ENCODE measurements at places on chromosomes 11 and 22. TPM values are rescaled to one million over a fixed set of nuclear protein-coding genes. Genes with fewer than 3 reads are reported as not detected.

GRCh38 chr11:78828676-78829075 is 254.0 kb upstream of the NARS2 start:
- H3K27ac ChIP-seq, result no peak overlapping the region
- no peak for DNase-seq
- H3K27me3 ChIP-seq, result no peaks in the 10 kb centered on the region
- no peaks in the 10 kb centered on the region for H3K36me3 ChIP-seq
- H3K4me3 ChIP-seq, result no peak overlapping the region

- H3K36me3 ChIP-seq, result no peaks in the 10 kb centered on the region
- H3K27me3 ChIP-seq, result no peaks in the 10 kb centered on the region
These were observed 22.9 kb downstream of the POLD3 start for GRCh38 chr11:74615311-74615710.

- no peaks in the 10 kb centered on the region for H3K4me1 ChIP-seq
- no peaks in the 10 kb centered on the region for H3K27me3 ChIP-seq
- DNase-seq, result no peak
- no peaks in the 10 kb centered on the region for H3K36me3 ChIP-seq
These were observed 95.0 kb downstream of the AASDHPPT start for GRCh38 chr11:106172386-106172991.

GRCh38 chr11:91804042-91804441 is 420.6 kb upstream of the FAT3 start:
- H3K36me3 ChIP-seq, result no peaks in the 10 kb centered on the region
- H3K27ac ChIP-seq, result no peak overlapping the region
- H3K27me3 ChIP-seq, result no peaks in the 10 kb centered on the region
- no peak overlapping the region for H3K4me3 ChIP-seq

The DDI1 gene
- not detected for total RNA-seq

The ZBTB16 gene
- total RNA-seq, result 197 TPM

The ACRV1 gene
- not detected for total RNA-seq

DNA sequence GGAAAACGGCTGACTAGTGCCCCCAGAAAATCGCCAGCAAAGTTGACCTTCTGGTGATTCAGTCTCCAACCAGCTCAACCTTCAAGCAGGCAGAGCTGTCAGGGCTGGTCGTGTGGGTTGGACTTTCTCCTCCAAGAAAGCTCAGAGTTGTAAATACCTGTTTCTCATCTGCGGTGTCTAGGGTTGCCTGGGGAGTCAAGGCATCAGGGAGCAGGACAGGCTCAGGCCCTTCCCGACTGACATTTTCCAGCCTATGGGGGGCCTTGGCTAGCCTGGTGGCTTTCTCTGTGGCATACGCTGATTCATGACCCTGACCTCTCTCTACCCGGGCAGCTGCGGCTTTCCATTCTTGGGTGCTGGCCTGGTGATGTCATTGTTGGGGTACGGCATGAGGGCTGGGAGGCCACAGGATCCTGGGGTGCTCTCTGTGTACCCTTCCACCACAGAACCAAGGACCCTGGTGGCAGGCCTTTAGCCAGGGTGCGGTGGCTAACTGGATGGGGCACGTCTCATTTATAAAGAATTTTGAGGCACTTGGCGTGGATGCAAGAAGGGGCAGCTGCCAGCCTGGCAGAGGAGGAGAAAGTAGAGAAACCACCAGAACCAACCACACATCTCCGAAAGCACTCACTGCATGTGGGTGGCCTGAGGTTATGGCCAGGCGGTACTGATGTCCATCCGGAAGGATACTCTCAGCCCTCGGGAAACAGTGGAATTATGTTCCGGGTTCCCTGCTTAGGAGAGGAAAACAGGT is 64.9 kb downstream of the BCR start:
- H3K27me3 ChIP-seq, result no peaks in the 10 kb centered on the region
- no peak overlapping the region for H3K4me3 ChIP-seq
- no peaks in the 10 kb centered on the region for H3K36me3 ChIP-seq
- DNase-seq, result no peak

The CARD18 gene
- total RNA-seq, result not detected

DNA sequence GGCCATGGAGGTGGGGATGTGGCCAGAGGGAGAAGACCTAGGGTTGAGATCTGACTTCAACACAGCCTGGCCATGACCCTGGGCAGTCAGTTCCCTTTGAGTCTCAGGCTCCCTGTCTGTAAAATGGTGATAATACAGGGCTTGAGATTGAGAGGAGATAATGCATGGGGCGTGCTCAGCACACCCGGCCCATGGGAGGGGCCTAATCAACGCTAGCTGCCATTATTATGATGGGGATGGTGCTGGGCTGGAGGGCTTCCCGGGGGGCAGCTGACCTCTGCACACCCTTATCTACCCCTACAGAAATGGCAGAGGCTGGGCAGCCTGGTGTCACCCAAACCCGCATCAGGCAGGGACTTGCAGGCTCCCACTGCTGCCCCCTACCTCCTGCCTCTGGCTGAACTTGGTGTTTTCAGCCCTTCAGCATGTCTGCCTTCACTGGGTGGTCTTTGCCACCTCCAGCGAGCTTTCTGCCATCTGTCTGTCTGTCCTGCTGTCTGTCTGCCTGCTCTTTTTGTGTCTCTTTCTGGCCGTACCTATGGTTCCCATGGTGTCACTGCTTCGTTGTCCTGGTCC is 84.5 kb downstream of the CACNA1I start:
- no peak overlapping the region for H3K4me3 ChIP-seq
- H3K36me3 ChIP-seq, result no peaks in the 10 kb centered on the region
- H3K27ac ChIP-seq, result no peak overlapping the region
- DNase-seq, result no peak
- H3K27me3 ChIP-seq, result peaks cover 75% of the 10 kb centered on the region

DNA sequence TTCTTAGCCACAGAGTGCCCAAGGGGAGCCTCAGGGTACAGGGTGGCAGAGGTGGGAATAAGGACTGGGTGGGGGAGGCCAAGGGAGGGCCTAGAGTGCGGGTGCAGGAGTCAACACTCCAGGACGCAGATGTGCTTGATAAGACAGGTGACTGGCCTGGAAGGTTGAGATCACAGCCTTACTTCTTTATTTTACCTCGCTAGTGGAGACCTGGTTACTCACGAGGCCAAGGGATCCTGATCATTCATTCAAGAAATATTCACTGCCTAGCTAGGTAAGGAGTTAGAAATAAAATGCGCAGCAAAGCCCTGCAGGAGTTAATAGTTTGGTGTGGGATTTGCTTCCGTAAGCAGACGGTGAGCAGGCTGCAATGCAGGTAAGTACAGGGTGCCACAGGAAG is 13.2 kb upstream of the PEX26 start:
- H3K4me1 ChIP-seq, result no peaks in the 10 kb centered on the region
- H3K27ac ChIP-seq, result no peak overlapping the region
- H3K4me3 ChIP-seq, result no peak overlapping the region
- no peak for DNase-seq

DNA sequence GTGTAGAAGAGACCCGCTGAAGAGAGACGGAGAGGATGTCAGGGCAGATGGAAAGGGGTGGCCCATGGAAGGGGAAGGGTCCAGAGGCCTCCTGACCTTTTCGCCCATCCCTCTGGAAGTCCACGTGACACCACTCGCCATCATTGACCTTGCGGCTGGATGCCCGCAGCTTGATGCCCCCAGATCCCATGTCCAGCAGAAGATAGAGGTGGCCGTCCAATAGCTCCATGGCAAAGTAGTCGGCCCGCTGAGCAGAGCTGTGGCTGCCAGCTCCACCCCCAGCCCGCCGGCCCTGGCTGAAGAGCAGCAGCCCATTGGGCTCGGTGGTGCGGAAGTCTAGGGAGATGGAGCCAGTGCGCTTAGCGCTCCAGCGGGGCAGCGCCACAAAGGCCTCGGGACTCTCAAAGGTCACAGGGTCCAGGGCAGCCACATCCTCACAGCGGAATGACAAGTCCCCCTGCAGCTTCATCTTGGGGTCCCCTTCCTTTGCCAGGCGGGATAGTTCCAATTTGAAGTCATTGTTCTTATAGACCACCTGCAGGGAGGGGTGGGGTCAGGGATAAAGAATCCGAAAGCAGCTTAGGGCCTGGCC is 55.7 kb downstream of the NRXN2 start:
- no peak overlapping the region for H3K4me3 ChIP-seq
- DNase-seq, result no peak
- H3K27me3 ChIP-seq, result no peaks in the 10 kb centered on the region
- H3K36me3 ChIP-seq, result no peaks in the 10 kb centered on the region

GRCh38 chr22:24233235-24233634 is 11.6 kb downstream of the GGT5 start:
- H3K27ac ChIP-seq, result no peak overlapping the region
- H3K4me1 ChIP-seq, result no peaks in the 10 kb centered on the region
- no peak overlapping the region for H3K4me3 ChIP-seq
- H3K27me3 ChIP-seq, result no peaks in the 10 kb centered on the region
- no peaks in the 10 kb centered on the region for H3K36me3 ChIP-seq

Data from sigmoid colon (tissue), 7 donors.